ENCODE measurements at places on chromosomes 2 and 18.

- DNase-seq = no peak
Measured at GRCh38 chr2:19949071-19949470, 40.8 kb downstream of the WDR35 start.

- no peak for DNase-seq
Measured at GRCh38 chr2:3323360-3324035, 54.1 kb downstream of the EIPR1 start.

DNA sequence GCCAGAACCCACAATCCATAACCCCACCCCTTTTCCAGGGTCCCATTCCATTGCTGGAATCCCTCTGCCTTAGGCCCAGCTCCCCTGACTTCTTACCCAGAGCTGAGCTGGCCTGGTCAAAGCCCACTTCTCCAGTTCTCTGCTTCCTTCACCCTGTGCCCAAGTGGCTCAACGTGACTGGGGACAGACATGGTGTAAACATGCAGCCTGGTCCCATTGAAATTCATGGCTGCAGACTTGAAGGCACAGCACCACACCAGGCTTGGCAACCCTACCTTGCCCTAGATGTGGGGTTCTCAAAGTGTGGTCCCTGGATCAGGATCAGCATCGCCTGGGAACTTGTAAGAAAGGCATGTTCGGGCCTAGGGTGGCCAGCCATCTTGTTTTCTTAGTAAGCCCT, 3.7 kb downstream of the HS1BP3 start:
- no peak for DNase-seq

DNA sequence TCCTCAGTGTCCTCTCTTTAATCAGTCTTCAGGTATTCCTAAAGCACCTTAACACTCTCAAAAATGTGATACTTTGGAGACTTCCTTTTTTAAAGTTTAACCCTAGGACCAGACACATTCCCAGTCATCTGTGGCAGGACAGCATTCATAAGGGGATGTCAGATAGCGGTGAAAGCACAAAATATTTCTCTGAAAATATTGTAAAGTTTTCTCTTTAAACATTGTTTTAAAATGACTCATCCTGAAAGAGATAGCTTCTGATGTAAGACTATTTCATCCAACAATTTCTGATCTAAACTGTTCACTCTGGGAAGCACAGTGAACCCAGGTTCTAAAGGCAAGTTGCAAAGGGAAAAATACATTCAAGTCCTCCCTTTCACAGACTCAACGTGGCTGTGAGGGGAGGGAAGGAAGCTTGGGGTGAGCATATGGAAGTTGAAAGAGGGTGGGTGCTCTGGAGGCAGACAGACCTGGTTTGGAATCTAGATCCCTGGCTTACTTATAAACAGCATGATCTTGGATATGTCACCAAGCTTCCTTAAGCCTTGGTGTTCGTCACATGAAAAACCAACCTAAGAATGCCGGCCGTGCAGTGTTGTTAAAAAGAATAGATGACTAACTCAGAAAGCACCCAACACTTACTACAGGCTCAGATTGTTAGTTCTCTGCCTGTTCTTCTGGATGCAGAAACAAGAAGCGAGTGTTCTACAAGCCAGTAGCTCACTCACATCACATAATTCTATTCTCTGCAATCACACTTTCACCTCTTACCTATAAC, 12.1 kb downstream of the GALNT14 start:
- no peak for DNase-seq

DNA sequence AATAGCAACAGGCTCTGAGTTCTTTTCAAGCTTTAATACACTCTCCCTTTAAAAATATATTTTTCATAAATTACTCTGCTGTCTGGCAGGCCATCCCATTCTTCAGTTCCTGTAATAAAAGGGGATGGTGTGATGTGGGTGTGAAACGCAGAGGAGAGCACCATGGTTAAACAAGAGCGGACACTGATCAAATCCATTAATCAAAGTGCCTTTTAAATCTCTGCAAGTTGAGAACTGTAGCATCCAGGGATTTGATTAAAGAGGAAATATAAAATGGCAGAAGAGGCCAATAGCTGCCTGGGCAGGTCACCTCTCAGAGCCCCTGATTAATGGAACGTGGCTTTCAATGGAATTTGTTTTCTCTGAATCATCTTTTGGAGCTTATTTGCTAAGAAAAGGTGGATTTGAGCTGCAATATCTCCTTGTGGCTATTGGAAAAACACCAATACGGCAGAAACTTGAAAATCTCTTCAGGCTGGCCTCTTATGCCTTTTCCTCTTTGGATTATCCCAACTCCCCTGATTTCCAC, 96.9 kb downstream of the ACTR3 start:
- DNase-seq = no peak

Measured in urinary bladder (tissue), 4 donors.